ENCODE measurements at places on chromosomes 3 and 15.
A peak's percentile ranks its signal among the peaks of the same experiment; 100 is the strongest.

GRCh38 chr3:63557912-63558311 is 94.6 kb upstream of the SNTN start:
- no peak for DNase-seq

DNA sequence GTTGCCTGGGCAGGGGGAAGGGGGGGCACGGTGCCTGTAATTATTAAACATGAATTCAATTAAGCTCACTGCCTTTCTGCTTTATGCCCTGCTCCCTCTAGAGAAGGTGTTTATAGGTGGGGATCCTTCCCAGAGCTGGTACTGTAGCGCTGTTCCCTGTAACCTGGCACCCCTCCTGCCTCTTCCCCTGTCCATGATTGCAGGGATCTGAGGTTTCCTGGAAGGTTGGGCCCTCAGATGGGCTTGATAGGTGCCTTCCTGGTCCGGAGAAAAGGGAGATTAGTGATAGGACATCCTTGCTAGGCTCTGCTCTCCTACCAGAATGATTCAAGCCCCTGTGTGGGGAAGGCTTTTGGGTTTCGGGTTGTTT is 2.1 kb upstream of the FAM131A start:
- no peak for DNase-seq

- DNase-seq, result no peak
Observed at GRCh38 chr3:127784865-127785710, 37.2 kb downstream of the MGLL start.

DNA sequence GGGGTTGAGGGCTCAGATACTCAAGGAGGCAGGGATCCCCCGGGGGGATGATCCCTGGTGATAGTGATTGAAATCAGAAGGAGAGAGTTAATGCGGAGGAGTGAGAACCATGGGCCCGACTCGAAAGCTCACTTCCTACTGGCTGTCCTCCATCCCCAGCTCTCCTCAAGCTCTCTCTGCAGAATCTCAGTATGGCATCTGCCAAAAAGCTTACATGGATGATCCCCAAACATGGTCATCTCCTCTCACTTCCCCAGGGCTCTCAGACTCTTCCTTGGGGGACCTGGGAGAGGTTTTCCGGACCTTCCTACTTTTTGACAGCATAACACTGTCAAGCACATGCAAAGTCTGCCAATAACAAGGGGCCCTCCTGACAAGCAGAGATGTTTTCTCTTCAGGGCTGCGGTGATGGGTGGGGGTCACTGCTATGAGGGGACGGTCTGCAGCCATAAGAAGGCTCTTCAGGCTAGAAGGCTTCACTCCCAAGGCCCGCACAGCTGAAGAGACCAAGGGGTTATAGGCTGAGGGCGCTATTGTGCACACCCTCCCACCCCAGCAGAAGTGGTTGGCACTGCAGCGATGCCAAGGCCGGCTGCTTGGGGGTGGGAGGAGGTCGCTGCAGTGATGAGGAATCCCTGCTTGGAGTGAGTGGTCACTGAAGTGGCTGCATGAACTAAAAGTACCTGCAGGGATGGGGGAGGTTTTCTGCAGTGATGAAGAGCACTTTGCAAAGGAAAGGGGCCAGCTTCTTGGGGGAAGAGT is 828 bp upstream of the VWA5B2 start:
- peak; percentile 26 for DNase-seq

DNA sequence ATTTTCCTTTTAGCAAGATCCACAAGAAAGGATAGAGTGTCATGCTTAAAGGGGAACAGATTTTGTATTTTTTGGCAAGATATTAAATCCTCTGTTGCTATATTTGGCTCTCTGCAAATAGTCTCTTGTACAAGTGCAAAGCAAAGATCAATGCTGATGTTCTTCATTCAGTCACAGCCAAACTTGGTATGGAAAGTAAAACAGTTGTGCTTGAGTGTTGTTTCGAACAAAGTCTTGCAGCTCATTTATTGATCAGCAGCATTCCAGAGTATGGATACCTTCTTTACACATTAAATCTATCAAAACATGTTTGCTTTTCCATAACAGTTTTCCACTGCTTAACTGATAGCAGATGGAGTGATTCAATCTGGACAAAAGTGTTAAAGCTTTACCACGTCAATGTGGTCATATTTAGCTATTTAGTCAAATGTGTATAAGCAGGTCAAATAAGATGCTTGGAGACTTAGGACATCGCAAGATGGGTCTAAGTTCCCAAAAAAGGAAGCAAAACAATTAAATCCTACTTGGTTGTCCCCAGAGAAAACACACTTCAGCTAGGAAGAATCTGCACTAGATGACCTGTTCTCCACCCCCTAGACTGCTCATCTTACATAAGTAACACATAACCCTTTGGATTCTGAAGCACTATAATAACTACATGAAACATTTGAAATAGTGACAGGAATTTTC is 52.4 kb downstream of the VGLL3 start:
- no peak for DNase-seq

DNA sequence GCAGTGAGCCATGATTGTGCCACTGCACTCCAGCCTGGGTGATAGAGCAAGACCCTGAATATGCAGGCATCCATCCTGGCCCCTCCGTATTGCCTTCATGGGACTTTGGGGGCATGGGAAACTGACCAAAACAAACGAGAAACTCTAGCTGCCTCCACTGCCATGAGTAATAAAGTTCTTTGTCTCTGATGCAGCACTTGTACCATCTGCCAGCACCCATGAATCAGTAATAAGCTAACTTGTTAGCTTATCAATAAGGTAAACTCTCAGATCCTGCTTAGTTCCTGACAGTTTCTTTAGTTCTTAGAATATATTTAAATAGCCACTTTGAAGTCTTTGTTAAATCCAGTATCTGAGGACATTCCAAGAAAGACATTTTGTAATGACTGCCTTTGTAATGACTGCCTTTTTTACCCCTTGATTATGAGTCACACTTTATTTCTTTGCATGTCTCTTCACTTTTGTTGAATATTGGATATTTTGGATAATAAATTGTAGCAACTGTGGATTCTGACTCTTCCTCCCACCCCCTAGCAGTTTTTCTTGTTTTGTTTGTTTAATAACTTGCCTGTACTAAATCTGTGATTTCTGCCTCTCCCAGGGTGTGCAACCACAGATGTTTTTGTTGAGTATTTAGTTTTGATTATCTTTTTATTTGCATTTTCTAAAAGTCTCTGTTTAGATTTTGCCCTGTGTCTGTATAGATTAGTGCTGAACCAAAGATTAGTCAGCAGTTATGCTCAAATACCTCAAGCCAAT is 136.9 kb downstream of the HCN4 start:
- DNase-seq, result no peak

- DNase-seq, result no peak
Observed at GRCh38 chr15:29046281-29046810, 160.6 kb downstream of the APBA2 start.

GRCh38 chr3:65915477-65915876 is 123.2 kb downstream of the MAGI1 start:
- no peak for DNase-seq

GRCh38 chr15:98850961-98851572 is 156.5 kb downstream of the PGPEP1L start:
- DNase-seq, result peak; percentile 68

- DNase-seq, result no peak
Observed at GRCh38 chr3:24657870-24658510, 163.3 kb upstream of the THRB start.
